Endothelial cell (in vitro differentiated cells): ENCODE measurements at places on chromosomes 6 and 20. TPM values are rescaled to one million over a fixed set of nuclear protein-coding genes. Genes with fewer than 3 reads are reported as not detected.

The HLA-DOB gene
- total RNA-seq = not detected

The RFX6 gene
- not detected for total RNA-seq

The SNX21 gene
- 11.9 TPM for total RNA-seq

The TAPBP gene
- 57.1 TPM for total RNA-seq

The SPATS1 gene
- total RNA-seq = not detected

The PTCRA gene
- total RNA-seq = not detected

The CLDN20 gene
- 0.23 TPM for total RNA-seq

The SEL1L2 gene
- total RNA-seq = not detected

The RPS18 gene
- total RNA-seq = 2,251 TPM

The ZC2HC1B gene
- 0.28 TPM for total RNA-seq
